ENCODE measurements at places on chromosomes 6 and 20. TPM values are rescaled to one million over a fixed set of nuclear protein-coding genes. Genes with fewer than 3 reads are reported as not detected.

DNA sequence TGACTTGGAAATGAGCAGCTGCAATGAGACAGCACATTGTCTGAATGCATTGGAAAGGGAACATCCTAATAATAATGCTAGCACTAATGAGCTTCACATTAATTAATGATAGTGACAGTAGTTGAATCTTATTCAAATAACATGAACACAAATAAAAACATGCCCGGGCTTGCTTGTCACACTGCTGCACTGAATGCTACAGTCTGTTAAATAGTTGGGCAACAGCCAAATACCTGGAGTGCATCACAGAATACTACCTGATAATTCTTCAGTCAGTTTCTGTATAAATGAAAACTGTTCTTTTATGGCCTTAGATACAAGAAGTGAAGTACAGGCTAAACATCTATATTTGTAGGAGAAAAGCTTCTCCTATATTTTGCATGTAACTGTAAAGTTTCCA lies 458.7 kb downstream of the RNF144B start:
- no peak for DNase-seq

Gene GTSF1L
- total RNA-seq: not detected

Gene MAP7
- 0.94 TPM for total RNA-seq

DNA sequence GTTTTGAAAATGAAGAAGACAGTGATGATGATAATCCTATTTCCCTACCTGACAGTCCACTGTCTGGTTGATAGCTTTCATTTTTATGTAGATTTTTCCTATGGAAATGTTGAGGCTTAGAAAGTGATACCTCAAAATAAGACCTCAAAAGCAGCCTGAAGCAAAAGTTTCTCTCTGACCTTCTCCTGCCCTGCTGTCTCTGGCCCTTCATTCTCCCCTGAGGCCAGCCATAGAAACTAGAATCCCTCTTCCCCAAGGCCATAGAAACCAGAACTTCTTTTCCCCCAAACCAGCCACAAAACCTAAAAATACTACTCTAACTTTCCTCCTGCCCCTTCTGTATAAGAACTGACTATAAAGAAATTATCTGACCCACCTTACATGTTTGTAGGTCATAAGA lies 52.6 kb upstream of the GCM1 start:
- DNase-seq: no peak
